Activated CD4-positive, alpha-beta T cell treated with anti-CD3 and anti-CD28 coated beads, Interleukin-2, Interleukin-4, amounts not matched to agents 100 ng/mL and 50 ng/mL, durations not matched to agents 16 hours and 8 hours (primary cell): ENCODE measurements at places on chromosomes 2 and 18.

DNA sequence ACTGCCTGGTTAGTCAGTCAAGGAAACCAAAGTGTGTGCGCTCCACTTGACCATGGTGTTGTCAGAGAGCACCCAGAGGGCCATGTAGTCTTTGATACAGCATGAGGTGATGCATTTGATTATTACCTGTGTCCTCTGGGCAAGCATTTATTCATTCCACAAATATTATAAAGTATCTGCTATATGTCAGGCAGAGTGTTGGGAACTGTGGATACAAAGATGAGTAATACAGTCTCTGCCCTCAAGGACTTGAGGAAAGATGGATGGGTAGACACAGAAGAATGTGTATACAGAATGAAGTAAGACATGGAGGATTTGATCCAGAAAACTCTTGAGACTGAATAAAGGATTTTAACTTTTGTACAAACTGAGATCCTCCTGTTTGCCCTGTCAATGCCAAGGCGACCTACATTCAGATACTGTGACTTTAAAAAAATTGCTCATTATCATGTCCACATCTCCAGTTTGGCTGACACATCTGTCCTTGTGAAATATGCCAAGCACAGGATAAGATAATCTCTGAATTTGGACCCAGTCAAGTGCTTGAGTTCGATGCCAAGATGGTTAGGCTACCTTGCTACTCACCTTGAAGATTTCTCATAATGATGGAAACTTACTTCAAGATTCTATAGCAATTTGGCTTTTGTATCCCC, 50.8 kb downstream of the ACYP2 start:
- no peak for DNase-seq

GRCh38 chr2:6730649-6731532, 134.8 kb downstream of the CMPK2 start:
- no peak for DNase-seq

- no peak for DNase-seq
Measured at GRCh38 chr2:10286216-10287037, 16.3 kb upstream of the HPCAL1 start.

- peak; percentile 46 for DNase-seq
Measured at GRCh38 chr2:17658251-17658843, 95.3 kb downstream of the SMC6 start.

DNA sequence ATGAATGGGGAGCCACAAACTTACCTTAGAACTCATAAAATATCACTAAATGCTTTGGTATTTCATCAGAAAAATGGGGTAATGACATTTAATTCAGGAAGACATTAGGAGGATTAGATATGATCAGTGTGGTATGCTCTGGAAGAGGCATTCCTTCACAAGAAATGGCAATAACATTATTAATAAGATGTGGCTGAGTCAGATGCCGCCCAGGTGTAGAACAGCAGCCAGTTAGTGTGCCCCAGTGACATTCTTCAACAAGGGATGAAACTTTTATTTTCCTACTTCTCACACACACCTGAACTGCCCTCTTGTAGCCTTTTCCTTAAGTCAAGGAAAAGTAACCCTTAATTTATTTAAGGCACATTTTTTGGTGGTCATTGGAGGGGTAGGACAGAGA, 69.2 kb upstream of the DYNAP start:
- no peak for DNase-seq

DNA sequence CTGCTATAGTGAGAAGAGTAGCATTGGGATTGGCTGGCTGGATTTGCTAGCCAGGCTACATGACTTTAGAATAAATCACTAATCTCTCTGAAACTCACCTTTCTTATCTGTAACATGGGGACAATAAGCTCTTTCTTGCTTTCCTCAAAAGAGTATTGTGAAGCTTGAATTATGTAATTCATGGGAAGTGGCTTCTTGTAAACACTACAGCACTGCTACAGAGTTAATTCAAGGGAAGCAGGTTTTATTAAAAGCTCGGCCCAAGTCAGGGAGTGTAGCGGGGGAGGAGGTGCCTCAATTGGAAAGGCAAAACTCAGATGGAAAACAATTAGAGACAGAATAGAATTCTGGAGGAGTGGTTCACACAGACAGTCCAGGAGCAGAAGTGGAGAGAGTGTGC, 100.9 kb upstream of the CELF4 start:
- no peak for DNase-seq

GRCh38 chr2:32647180-32647651, 19.4 kb downstream of the TTC27 start:
- no peak for DNase-seq

- no peak for DNase-seq
Measured at GRCh38 chr2:46547223-46548102, 68.1 kb downstream of the TMEM247 start.
